Diencephalon (tissue), 1 donor: ENCODE measurements at places on chromosomes 16 and 17. TPM values are rescaled to one million over a fixed set of nuclear protein-coding genes. Genes with fewer than 3 reads are reported as not detected.

The RSKR gene
- 15.9 TPM for total RNA-seq

The DPEP3 gene
- 0.23 TPM for total RNA-seq

The MT2A gene
- total RNA-seq = 5.1 TPM

The CARHSP1 gene
- 95.0 TPM for total RNA-seq

The ITPRIPL2 gene
- 9.5 TPM for total RNA-seq
